ENCODE measurements at places on chromosomes 12 and 14. TPM values are rescaled to one million over a fixed set of nuclear protein-coding genes. Genes with fewer than 3 reads are reported as not detected.

GRCh38 chr12:8819666-8819980, 2.8 kb upstream of the A2ML1 start:
- DNase-seq: no peak

- DNase-seq: no peak
These were observed 113.8 kb downstream of the BCL11B start for GRCh38 chr14:99158150-99158549.

GRCh38 chr12:76708296-76708695, 55.6 kb upstream of the ZDHHC17 start:
- no peak for DNase-seq

GRCh38 chr14:66595394-66595793, 87.4 kb downstream of the GPHN start:
- DNase-seq: no peak

DNA sequence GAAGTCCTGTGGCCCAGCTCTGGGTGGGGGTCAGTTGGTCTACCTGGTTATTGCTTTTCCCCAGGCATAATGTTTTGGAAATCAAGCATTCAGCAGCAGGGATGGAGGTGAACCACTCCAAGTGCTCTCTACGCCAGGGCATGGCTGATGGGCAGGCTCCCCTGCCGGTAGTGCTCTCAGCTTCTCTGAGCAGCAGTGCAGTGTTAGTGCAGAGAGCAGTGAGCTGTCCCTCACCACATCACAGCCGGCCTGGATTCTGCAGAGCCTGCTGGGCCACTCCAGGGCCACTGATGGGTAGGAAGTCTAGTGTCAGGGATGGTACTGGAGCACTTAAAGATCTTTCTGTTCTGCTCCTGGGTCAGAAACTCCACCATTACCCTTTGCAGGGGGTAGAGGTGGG, 151.1 kb downstream of the CALM1 start:
- DNase-seq: no peak

The KRT72 gene
- not detected for total RNA-seq

The OTOGL gene
- not detected for total RNA-seq

GRCh38 chr12:119340578-119340977, 6.0 kb downstream of the CCDC60 start:
- DNase-seq: no peak

DNA sequence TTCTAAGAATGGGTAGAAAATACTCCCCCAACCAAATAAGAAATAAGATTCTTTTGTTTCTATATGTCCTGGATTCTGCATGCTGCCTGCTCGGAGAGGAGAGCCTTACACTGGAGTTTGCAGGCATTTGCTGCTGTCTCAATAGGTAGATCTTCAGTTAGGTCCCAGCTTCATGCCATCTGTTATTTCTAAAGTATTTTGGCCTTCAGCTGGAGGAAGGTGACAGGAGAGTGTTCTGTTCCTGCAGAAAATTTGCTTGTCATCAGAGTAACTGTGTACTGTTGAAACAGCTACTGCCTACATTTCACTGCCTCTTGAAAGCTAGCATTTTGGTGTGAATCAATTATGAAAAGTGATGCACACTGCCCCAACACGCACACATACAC, 966.9 kb downstream of the NRXN3 start:
- no peak for DNase-seq

- no peak for DNase-seq
These were observed 25.0 kb upstream of the HIGD1C start for GRCh38 chr12:50927356-50927755.

The C12orf56 gene
- total RNA-seq: 0.40 TPM

GRCh38 chr12:107642240-107642639, 43.4 kb upstream of the PWP1 start:
- no peak for DNase-seq

DNA sequence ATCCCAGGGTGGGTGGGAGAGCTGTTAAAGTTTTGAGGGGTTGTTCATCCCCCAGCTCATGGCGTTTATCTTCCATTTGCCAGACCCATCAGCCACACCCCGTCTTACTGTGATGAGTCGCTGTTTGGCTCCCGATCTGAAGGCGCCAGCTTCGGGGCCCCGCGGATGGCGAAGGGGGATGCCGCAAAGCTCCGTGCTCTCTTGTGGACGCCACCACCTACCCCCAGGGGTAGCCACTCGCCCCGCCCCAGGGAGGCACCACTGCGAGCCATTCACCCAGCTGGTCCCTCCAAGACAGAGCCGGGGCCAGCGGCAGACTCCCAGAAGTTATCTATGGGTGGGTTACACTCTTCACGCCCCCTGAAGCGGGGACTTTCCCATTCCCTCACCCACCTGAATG, 5.7 kb downstream of the RITA1 start:
- no peak for DNase-seq

DNA sequence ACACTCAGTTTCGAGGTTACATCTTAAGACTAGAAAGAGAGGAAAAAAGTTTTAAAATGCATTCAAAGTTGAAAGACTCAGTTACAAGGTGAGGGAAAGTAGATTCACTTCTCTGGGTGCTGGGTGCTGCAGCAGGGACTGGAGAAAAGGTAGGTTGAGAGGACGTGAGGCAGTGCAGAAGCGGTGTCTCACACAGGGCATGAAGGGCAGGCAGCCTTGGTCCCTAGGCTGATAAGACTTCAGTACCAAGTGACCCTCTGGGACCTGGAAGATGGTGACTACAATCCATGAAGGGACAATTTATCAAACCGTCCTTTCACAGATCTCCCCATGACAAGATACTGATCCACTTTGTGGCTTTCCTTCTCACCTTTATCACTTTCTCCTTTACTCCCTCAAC, 22.5 kb upstream of the UTP20 start:
- no peak for DNase-seq

DNA sequence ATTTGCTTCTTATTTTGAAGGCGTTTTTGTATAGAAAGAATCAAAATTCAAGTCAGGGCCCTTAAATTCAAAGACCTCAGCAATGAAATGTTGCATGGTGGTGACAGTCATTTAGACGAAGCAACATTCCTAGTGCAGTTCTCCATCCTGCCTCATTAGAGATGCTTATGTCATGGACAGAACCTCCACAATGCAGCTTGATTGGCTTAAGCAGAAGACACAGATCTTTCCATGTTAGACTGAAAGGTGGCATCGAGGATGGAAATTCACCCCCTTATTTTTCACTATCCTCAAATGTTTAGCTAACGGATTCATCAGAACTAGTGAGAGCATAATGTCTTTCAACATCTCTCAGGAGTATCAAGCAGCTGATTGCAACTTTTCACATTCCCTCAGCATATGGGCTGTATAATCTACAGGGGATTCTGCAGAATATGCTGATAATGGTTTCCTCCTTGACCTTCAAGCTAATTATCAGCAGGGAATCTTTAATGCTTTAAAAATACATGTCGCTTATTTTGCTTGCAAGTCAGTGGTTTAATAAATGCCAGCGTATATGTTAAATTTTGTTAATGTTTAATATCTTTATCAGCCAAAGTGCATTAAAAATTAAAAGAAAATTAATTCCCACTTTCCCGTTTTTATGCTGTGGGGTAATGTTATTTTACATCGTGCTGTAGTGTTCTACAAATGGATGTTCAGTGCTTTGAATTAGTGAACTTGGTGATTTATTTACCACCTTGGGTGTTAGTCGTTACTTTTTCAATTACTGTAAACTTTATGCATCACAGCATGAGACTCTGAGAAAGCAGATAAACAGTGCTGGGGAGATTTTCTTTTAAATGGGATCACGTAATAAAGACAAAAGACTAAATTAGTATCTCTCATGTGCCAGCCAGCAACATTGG, 12.8 kb upstream of the NRDE2 start:
- no peak for DNase-seq

The STAT2 gene
- 304 TPM for total RNA-seq

DNA sequence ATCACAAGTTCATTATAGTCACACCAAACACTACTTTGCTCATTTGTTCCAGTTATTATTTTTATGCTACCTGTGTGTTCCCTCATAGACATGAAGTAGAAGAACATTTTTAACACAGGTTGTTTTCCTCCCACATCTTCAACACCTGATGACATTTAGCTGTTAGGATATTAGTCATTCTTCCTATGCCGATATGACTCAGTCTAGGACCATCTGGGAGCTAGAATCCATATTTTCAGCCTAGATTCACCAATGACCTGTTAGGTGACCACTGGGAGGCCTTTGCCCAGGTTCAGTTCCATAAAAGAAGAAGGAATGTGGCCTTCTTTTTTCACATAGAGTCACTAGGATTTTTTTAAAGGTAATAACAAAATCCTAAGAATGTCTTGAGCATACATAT, 222.8 kb downstream of the C12orf42 start:
- DNase-seq: no peak

DNA sequence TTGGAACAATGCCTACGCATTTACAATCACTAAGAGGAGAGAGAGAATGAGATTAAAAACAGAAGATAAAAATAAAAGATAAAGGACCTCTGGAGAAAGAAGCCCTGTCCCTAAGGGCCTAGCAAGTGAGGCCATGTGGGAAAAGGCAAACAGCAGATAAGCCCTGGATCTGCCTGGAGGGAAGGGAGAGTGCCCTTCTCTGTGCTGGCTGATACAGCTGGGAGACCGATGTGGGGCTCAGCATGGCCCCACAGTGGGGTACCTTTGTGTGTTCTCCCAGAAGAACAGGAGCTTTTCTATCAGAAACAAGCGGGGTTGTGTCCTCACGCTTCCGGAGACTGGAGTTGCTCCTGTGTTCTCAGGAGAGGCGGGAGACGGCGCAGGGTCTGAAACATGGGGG, 59.9 kb downstream of the TMCC3 start:
- DNase-seq: no peak

The CCDC196 gene
- not detected for total RNA-seq

- no peak for DNase-seq
These were observed 479.8 kb downstream of the FUT8 start for GRCh38 chr14:65892315-65892714.

GRCh38 chr12:28958553-28959195, 190.4 kb upstream of the FAR2 start:
- DNase-seq: no peak

GRCh38 chr12:105409801-105410471, 79.4 kb downstream of the C12orf75 start:
- DNase-seq: no peak

- DNase-seq: no peak
These were observed 34.7 kb downstream of the BCL11B start for GRCh38 chr14:99237288-99237687.

The MLEC gene
- total RNA-seq: 97.8 TPM

DNA sequence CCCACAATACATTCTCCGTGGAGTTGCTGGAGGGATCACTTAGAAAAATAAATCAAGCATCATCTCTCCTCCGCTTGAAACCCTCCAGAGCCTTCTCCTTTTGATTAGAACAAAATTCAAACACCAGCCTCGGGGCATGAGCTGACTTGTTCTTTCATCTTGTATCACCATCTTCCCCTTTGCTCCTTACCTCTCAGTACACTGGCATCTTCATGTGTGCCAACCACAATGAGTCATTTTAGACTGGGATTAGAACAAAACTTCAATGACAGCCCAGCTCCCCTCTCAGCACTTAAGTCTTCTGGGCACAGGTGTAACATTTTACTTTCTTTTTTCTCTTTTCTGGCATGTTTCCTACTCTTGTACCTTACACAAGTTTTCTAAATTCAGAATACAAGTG, 1159.2 kb upstream of the TMEM132C start:
- DNase-seq: no peak

The KHNYN gene
- total RNA-seq: 99.5 TPM

DNA sequence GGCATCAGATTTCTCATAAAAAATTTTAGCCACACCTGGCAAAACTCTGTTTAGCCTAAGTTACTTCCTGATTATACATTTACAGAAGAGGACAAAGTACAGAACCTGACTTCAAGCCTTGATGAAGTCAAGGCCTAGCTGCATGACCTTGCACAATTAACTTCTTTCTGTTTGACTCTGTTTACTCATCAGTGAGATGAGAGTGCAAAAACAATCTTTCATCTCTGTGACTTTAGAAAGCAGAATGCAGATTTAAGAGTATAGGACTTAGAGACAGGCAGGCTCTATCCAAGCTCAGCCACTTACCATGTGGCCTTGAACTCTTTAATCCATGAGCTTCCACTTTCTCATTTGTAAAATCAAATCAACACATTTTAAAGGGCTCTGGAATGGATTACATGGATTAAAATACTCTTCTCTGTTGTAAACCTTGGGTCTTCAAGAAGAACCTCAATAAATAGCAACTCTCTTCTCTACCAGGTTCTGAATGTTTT, 1178.9 kb downstream of the FLRT2 start:
- DNase-seq: no peak

All from activated CD4-positive, alpha-beta memory T cell treated with anti-CD3 and anti-CD28 coated beads, Interleukin-2, amount 10 ng/mL, durations not matched to agents 7 days and 5 days (primary cell).